Bronchial epithelial cell (primary cell): ENCODE measurements at places on chromosomes 1 and 21. TPM values are rescaled to one million over a fixed set of nuclear protein-coding genes. Genes with fewer than 3 reads are reported as not detected.

SMIM1 gene
- total RNA-seq, result 1.2 TPM in 1 of 2 replicates, not detected in the other

RAB7B gene
- 2.9 and 4.9 TPM in 2 replicates for total RNA-seq

CRYBG2 gene
- 19.5 and 67.7 TPM in 2 replicates for total RNA-seq

SMIM11 gene
- 2.9 and 9.7 TPM in 2 replicates for total RNA-seq

LEFTY2 gene
- not detected in 2 replicates for total RNA-seq

C2CD4D gene
- total RNA-seq, result not detected in 2 replicates

PDZK1 gene
- total RNA-seq, result under 0.01 and 0.26 TPM in 2 replicates

RABGGTB gene
- total RNA-seq, result 141 and 164 TPM in 2 replicates

GRCh38 chr1:12076425-12077005 is 13.4 kb downstream of the TNFRSF8 start:
- no peak for DNase-seq

- DNase-seq, result no peak
Measured at GRCh38 chr1:52601991-52602855, at the start of gene GPX7. TSS of gene GPX7 (plus strand) at chr1:52602371. CDS start at chr1:52602410, 39 bp downstream.

DNA sequence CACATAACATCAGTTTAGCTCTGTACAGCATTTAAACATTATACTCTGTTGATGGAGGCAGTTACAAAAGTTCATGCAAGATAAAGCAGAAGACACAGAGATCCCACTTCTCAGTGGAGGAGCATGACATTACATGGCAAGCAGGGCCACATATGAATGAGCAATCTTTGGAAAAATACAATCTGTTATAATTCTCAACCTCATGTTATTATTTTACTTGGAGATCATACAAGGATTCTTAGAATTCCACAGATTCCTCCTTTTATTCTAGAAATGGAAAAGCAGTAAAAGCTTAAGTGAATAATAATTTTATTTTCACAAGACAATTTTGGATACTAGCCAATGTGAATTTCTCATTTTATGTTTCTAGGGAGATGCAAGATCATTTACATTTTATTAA is 66.6 kb downstream of the IFI44 start:
- no peak for DNase-seq

GRCh38 chr1:116453906-116454305 is 80.9 kb downstream of the ATP1A1 start:
- no peak for DNase-seq

GRCh38 chr1:6984986-6985385 is 199.7 kb downstream of the CAMTA1 start:
- no peak for DNase-seq

GRCh38 chr1:223245411-223245810 is 102.4 kb upstream of the TLR5 start:
- no peak for DNase-seq

DNA sequence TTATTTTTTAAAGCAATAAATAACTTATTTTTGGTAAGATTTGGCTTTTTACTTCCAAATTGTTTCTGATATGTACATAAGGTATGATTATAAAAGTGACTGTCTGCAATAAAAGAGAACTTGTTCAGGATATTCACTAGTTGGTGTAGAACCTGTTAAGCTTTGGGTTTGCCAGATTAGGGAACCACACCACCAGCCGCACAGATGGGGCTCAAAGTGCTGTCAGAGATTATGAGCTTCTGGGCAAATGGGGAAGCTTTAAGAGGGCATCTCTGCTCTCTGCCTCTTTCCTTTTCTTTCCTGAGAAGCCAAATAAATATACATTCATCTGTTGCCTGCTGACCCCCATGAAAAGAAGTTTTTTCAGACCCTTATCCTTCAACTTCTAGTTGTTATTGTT is 25.4 kb downstream of the IVNS1ABP start:
- DNase-seq, result no peak

GRCh38 chr1:17412093-17412870 is 27.2 kb downstream of the RCC2 start:
- peak; percentile 44 for DNase-seq

DNA sequence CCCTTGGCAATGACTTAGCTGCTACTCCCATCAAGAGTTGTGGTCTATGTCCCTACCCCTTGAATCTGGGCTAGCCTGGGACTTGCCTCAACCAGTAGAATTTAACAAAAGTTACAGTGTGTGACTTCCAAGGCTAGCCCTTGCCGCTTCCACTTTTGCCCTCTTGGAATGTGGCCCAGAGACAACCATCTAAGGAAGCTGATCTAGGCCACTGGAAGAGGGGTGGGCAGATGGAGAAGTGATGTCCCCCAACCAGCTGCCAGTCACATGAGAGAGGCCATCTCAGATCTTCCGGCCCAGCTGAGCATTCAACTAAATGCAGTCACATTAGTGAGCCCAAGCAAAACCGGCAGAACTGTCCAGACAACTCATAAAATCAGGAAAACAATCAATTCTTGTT is 115.1 kb downstream of the TOMM20 start:
- no peak for DNase-seq

- DNase-seq, result no peak
Measured at GRCh38 chr1:109199710-109200109, 14.0 kb upstream of the SARS1 start.

GRCh38 chr1:210384625-210385024 is 55.9 kb downstream of the HHAT start:
- DNase-seq, result no peak

DNA sequence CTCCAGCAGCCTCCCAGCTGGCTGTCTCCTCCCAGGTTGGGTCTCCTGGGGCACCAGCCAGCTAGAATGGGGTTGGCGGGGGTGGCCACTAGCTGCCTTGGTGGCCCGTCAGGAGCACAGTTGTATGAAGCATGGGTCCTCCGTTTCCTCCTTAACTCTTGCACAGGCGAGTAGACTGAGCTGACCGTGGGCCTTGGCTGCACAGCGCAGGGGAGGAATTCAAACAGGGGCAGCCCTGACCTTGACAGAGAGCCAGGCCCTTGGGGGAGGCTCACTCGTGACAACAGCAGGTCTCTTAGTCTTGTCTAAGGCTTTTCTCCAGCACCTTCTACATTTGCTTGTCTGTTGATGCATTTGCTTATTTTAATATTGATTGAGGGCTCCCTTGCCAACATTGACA is 114.1 kb downstream of the PRDM2 start:
- no peak for DNase-seq

DNA sequence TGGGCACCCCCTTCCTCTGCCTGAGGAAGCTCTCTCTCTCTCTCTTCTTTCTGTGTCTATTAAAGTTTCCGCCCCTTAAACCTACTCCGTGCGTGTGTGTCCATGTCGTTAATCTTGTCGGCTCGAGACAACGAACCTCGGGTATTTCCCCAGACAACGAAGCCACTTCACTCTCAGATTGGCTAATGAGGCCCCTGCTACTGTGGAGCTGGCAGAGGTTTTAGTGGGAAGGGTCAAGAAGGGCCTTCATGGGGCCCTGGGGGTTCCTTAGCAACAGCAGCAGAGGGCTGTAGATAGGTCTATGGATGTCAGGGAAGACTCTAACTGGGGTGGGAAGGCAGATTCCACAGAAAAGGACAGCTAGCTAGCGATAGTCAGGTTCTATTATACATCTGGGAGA is 239.8 kb upstream of the RAB4A start:
- no peak for DNase-seq

DNA sequence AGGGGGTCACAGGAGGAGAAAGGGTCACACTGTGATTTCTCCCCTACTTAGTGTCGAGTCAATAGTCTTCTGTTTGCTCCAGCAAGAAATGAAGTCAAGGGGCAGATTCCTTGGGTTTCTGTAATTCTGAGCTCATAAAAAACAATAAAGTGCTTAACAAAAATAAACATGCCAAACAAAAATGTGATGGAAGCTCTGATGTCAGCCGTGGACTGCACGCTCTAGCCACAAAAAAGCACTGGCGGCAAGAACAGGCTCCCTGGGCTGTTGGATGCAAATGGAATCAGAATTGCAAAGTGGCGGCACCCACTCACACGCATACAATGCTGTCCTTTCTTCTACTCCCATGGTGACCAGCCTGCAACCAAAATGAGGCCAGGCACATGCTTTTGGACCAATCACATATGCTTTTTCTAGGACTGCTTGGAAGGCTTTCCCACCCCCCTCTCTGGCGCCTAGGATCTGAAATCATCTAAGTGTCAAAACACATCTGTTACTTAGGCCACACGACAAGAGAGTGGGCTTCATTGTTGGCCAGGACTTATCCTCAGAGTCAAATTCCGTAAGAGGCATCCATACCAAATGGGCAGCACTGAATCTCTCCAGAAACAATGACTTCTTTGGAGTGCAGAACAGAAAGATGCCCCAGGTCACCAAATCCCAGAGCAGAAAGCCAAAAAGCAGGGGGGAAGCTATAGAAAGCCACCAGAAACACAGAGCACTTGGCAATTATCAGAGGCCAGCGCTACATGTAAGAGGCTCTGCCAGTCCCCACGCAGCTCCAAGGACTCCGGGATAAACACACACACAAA is 9.2 kb downstream of the C1orf198 start:
- no peak for DNase-seq

GRCh38 chr1:4699376-4700301 is 45.2 kb downstream of the AJAP1 start:
- DNase-seq, result no peak
